Sigmoid colon (tissue), 7 donors: ENCODE measurements at places on chromosomes 5 and 9. TPM values are rescaled to one million over a fixed set of nuclear protein-coding genes. Genes with fewer than 3 reads are reported as not detected.

The TMC1 gene
- not detected for total RNA-seq

The NEUROG1 gene
- not detected for total RNA-seq

The SLC23A1 gene
- not detected for total RNA-seq

The PLAC8L1 gene
- total RNA-seq = not detected

The LEAP2 gene
- 0.54 TPM for total RNA-seq

The FOXD4L4 gene
- total RNA-seq = not detected

The CBY3 gene
- not detected for total RNA-seq

The OCLN gene
- total RNA-seq = 1.6 TPM

The C9 gene
- total RNA-seq = not detected

The SLC25A48 gene
- not detected for total RNA-seq

The MZB1 gene
- not detected for total RNA-seq

The GPRIN1 gene
- total RNA-seq = 0.55 TPM

The PAEP gene
- not detected for total RNA-seq

The ANKH gene
- total RNA-seq = 24.7 TPM

The TMCO6 gene
- total RNA-seq = 40.2 TPM

The ENTPD2 gene
- 2.1 TPM for total RNA-seq

The CTSV gene
- not detected for total RNA-seq

The IL9 gene
- not detected for total RNA-seq

The RARS1 gene
- 84.2 TPM for total RNA-seq

The GRAMD2B gene
- total RNA-seq = 33.0 TPM

The MEF2C gene
- total RNA-seq = 32.1 TPM

The IL13 gene
- total RNA-seq = not detected

The PCDHGB2 gene
- total RNA-seq = 12.9 TPM

The HDAC3 gene
- 38.2 TPM for total RNA-seq

The ACTBL2 gene
- total RNA-seq = not detected

The HAND1 gene
- 46.4 TPM for total RNA-seq

The PTGER4 gene
- total RNA-seq = 77.7 TPM

The SIL1 gene
- total RNA-seq = 39.2 TPM

The SERINC5 gene
- 6.6 TPM for total RNA-seq

The GMCL2 gene
- total RNA-seq = not detected

The PTCH1 gene
- 10.7 TPM for total RNA-seq

The MTX3 gene
- total RNA-seq = 18.3 TPM

The PURA gene
- total RNA-seq = 37.8 TPM

The WDR31 gene
- total RNA-seq = 3.9 TPM

The SURF6 gene
- total RNA-seq = 13.9 TPM

The CARTPT gene
- total RNA-seq = 39.8 TPM

The C5orf52 gene
- not detected for total RNA-seq

The ENTREP1 gene
- total RNA-seq = 3.6 TPM

The TBC1D2 gene
- 13.8 TPM for total RNA-seq

The SMAD5 gene
- 85.0 TPM for total RNA-seq

The SLC4A9 gene
- not detected for total RNA-seq

The STRBP gene
- total RNA-seq = 13.3 TPM

The CDO1 gene
- total RNA-seq = 19.5 TPM

The JAKMIP2 gene
- total RNA-seq = 8.9 TPM

The ADAMTSL1 gene
- total RNA-seq = 9.3 TPM

The FAM78A gene
- total RNA-seq = 1.2 TPM
